IMR-90 (cell line): ENCODE measurements at places on chromosomes 7 and 10. TPM values are rescaled to one million over a fixed set of nuclear protein-coding genes. Genes with fewer than 3 reads are reported as not detected.

GRCh38 chr7:94565247-94565894, 55.8 kb downstream of the CASD1 start:
- no peak for DNase-seq

DNA sequence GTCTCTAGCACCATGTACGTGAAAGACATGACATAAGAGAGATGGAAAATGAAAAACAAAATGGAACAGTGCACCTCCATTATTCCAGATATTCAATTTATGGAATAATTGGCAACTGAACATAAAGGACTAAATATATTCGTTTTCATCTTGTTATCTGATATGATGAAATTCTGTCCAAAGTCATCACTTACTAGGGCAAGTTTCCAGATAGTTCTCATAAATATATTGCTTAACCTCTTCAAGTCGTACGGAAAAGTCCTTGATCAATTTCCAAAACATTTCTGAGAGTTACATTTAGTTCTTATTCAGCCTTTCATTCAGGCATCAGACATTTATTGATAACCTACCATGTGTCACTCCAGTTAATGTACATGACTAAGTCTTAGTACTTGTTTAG, 185.2 kb downstream of the HGF start:
- no peak for DNase-seq

GRCh38 chr10:79947787-79948424, 999 bp downstream of the SFTPD start:
- DNase-seq, result no peak

DNA sequence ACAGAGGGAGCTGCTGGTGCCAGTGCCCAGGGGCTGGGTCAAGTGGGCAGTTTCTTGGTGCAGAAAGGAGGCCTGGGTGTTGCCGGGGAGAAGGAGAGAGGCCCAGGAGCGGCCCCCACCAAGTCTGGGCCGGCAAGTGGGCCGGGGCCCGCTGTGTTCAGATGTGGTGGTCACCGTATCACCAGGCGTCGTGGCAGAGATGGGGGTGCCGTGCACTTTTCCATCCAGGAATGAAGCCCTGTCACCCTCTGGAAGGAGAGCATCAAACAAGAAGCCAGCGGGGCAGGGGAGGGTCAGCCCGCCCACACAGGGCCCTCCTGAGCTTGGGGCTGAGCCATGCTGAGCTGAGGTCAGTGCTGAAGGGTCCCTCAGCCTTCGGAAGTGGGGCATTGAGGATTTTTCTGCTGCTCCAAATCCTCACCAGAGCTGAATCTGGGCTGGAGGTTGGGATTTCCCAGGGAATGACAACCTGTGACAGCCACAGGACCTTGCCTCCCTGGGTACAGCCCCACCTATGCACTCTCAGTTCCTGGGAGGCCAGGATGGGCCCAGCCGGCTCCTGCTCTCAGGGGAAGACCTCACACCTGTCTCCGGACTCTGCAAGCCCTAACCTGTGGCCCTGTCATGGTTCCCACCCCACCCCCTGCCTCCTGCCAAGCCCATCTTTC, 27.9 kb upstream of the INPP5A start:
- no peak for DNase-seq

DNA sequence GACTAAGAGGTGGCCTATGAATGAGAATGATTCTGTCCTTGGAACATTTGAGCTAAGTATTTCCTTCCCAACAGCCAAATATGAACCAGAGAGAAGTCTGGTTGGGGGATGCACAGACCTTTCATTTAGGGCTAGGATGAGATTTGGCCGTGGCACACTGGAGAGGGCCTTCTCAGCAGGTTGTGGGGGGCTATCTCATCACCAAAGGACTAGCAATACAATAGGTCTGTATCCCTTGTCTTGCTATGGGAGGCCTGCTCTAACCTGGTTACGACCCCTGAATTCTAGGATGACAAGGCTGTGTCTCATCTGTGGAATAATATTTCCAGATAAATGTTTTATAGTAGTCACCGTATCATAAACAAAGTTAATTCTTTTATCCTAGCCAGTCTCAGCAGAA, 133.0 kb downstream of the CHRM2 start:
- DNase-seq, result peak; percentile 41

GRCh38 chr10:101216207-101217043, 12.8 kb downstream of the LBX1 start:
- no peak for DNase-seq

GRCh38 chr10:17066000-17066399, 63.6 kb downstream of the CUBN start:
- DNase-seq, result peak; percentile 8

- DNase-seq, result peak; percentile 61
These were observed 77.1 kb upstream of the DUSP5 start for GRCh38 chr10:110420401-110421193.

The INA gene
- 7.5 and 8.8 TPM in 2 replicates for polyA plus RNA-seq

The ACTA2 gene
- polyA plus RNA-seq, result 1,117 and 1,235 TPM in 2 replicates

The IFIT2 gene
- 0.67 and 1.1 TPM in 2 replicates for polyA plus RNA-seq

The TSPAN12 gene
- 0.36 and 0.42 TPM in 2 replicates for polyA plus RNA-seq

The GCK gene
- 0.07 and 0.14 TPM in 2 replicates for polyA plus RNA-seq
